Stimulated activated CD8-positive, alpha-beta memory T cell treated with anti-CD3 and anti-CD28 coated beads, Interleukin-2, amount 100 ng/mL, for 1 hour (primary cell): ENCODE measurements at places on chromosomes 4 and X.
A peak's percentile ranks its signal among the peaks of the same experiment; 100 is the strongest.

- no peak for DNase-seq
Observed at GRCh38 chr4:41058426-41058825, 155.9 kb downstream of the APBB2 start.

DNA sequence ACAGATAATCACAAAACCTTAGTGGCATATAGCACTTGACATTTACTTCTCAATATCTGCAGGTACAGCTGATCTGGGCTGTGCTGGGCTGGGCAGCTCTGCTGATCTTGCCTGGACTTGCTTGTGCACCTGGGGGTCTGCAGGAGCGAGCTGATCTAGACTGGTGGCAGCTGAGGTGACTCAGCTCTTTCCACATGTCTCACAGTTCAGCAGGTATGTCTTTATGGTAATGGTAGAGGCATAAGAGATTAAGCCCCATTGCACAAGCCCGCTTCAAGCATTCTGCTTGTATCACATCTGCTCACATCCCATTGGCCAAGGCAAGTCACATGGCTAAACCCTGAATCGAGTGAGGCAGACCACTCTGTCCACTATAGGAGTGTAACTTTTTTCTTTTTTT lies 506.7 kb downstream of the BCOR start:
- no peak for DNase-seq

- no peak for DNase-seq
Observed at GRCh38 chr4:52358366-52358765, 300.7 kb downstream of the USP46 start.

GRCh38 chr4:83996254-83996653 lies 460.3 kb downstream of the GPAT3 start:
- DNase-seq = no peak

DNA sequence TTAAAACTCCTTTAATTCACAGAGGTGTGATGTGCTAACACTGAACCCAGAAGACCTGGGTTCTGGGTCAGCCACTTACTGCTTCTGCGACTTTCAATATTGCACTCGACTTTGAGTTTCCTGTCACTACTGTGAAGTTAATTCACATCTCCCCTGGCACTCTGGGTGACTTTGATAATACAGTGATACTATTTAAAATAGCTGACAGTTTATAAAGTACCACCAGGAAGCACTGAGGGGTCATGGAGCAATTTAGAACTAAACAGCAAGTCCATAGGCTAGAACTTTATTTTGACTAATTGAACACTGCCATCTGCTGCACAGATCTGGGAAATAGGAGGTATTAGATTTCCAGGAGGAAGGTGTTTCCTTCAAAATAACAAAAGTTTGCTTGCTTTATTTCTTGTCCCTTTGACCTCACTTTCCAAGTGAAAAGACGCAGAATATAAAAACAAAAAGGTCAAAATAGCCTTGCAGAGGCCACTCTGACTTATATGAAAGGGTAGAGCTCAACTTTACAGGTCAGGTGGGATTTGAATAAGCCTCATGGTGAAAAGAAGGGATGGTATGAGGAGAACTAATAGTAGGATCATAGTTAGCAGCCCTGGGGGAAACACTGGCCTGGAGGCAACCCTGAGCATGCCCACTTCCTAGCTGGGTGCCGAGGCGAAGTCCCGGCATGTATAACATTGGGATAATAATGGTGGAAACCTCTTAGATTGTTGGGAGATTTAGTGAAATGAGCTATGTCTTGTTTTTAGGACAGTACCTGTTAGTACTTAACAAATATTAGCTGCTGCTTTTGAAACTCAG lies 53.4 kb downstream of the ZNF518B start:
- no peak for DNase-seq

GRCh38 chrX:152136312-152136711 lies 2.1 kb downstream of the MAGEA10 start:
- DNase-seq = no peak

GRCh38 chrX:19798423-19798822 lies 89.0 kb downstream of the SH3KBP1 start:
- DNase-seq = no peak

DNA sequence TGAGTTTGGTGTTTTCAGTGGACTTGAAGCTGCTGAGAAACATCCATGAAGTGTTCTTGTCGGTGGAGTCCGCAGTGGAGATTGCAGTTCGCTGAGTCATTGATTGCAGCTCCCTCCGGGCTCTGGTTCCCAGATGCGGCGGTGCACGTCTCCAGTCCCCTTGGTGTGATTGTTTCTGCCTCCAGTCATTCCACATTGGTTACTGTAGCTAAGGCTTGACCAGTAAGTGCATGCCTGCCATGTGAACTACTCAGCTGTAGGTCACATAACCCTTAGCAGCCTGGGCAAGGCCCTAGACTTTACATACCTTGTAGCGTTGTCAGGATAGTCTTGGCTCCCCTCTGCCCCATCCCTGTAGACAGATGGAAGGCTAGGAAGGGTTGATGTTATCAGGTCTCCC lies 53.8 kb upstream of the CLCN4 start:
- no peak for DNase-seq

- peak; percentile 44 for DNase-seq
Observed at GRCh38 chrX:1581132-1581531, 10.3 kb upstream of the AKAP17A start.

DNA sequence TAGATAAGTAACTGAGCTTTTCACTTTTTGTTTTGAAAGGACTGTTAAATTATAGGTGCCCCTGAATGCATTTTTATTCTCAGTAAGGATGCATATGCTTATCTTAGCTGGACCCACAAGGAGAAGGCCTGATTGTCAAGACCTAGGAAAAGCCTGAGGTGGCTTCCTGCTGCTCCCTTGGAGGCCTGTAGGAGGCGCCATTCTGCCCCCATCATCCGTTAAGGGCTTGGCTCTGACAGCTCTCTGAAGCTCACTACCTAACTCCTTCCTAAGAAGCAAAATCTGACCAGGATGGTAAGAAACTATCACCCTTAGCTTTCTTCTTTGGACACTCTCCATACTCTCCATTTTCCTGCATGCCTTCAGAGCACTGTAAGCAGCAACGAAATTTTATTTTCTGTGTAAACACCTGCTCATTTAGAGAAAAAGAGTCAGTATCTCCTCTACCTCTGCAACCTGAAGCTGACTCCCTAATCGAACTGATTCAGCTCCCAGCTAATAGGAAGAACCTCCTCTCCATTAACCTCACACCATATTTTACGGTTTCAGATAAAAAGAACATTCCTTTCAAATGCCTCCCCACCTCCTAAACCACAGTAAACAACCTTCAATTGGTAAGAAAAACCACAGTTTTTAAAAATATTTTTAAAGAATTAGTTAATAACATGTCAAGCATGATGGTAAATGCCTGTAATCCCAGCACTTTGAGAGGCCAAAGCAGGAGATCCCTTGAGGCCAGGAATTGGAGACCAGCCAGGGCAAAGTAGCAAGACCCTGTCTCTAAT lies 73.4 kb upstream of the EDNRA start:
- no peak for DNase-seq

GRCh38 chr4:101083131-101083530 lies 264.2 kb downstream of the PPP3CA start:
- DNase-seq = no peak

DNA sequence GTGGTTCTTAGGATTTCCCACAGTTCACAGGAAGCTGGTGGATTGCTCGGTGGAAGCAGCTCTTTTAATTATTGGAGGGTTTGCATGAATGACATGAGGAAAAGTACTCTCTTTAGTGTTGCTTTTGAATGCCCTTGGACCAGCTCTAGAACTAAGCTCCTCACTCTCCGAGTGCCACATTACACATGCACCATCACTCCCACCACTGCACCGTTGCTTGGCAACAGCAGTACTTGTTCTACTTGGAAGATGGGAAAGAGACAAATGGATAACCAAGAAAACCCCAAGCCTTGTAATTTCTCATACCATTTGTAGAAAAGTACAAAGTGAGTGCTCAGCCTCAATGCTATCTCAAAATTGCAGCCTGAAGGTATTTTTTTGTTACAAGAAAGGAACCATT lies 620.2 kb upstream of the BOD1L1 start:
- no peak for DNase-seq

DNA sequence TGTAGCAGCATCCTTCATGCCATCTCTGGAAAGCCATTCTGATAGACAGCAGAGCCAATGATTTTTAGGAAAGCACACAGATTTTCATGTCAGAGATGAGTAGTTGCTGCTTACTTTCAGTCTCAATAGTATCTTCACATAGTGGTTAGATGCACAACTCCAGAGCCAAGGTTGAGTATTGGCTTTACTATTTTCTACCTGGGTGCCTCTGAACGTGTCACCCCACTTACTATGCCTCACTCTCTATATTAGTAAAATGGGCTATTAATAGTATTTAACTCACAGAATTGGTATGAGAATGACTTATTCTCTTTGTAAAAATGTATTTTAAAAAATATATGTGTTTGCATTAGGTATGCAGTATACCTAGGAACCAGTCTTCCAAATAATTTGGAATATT lies 108.8 kb upstream of the STIM2 start:
- DNase-seq = no peak

- no peak for DNase-seq
Observed at GRCh38 chr4:38889143-38889542, 21.5 kb downstream of the FAM114A1 start.

GRCh38 chr4:83250687-83251446 lies 33.7 kb downstream of the COQ2 start:
- no peak for DNase-seq

DNA sequence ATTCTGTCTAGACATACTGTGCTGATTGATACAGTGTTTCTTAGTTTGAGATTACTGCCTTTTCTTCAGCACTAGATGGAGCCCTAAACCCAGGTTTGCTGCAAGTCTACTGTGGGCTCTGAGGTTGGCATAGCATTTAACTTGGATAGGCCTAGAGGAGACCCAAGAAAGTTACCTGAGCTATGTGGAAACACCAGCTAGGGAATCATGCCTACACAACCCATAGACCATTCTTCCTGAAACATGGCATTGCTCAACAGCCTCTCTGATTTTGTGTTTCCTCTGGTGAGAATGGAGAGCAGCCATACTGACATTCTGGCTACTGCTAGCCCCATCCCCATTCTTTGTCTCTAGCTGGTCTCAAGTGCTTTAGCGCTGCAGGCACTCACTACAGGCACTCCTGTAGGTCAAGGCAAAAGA lies 287.7 kb upstream of the PCDH18 start:
- no peak for DNase-seq

DNA sequence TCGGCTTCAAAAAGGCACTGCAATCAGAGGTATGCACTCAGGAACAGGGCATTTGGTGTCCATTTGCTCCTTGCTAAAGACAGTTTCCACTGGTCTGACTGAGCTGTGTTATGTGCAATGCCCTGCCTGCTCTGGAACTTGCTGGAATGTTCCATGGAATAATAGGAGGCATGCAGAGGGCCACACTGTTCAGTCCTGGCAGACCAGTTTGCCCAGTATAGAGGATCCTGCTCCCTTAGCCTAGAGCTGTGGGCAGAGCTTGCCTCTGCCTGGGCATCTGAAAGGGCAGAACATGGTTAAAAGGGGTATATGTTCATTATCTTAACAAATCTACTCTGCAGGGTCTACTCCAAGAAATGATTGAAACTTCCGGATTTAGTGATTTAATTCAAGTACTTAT lies 27.8 kb upstream of the CD99L2 start:
- DNase-seq = no peak

- DNase-seq = no peak
Observed at GRCh38 chrX:15158736-15159406, 111.0 kb downstream of the ASB9 start.

DNA sequence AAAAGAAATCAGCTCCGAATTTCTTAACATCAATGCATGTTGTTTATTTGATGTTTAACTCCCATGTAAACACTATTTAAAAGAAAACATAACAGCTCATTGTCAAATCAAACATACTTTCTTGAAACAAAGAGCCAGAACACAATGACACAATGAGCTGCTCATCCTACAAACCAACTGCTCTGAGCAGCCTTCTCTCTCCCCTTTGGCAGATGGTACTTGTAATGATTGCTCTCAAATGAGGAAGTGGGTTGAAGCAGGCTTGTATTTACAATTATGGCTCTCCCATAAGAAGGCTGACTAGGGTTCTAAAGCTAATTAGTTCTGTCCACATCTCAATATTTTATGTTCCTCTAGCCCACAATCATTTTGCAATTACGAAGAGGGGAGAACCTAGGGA lies 637.8 kb upstream of the ADGRL3 start:
- DNase-seq = no peak

DNA sequence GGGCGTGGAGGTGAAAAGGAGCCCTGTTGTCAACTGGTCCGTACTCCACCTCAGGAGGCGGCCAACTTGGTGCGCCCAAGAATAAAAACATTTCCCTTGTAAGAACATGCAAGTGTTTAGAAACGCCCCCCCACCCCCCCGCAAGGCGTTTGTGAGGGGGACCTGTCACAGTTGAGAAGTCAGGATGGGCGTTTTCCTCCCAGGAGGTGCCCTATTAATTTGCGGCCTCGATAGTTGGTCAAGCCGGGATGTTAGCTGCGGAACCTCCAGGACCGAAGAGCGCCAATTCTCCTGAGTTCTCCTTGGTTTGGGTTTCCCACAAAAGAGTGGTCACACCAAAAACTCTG lies 651 bp upstream of the SAP30 start:
- peak; percentile 43 for DNase-seq

- no peak for DNase-seq
Observed at GRCh38 chr4:55485821-55486220, 60.9 kb downstream of the CLOCK start.

GRCh38 chrX:129782706-129783105 lies 3.0 kb downstream of the SASH3 start:
- DNase-seq = no peak

DNA sequence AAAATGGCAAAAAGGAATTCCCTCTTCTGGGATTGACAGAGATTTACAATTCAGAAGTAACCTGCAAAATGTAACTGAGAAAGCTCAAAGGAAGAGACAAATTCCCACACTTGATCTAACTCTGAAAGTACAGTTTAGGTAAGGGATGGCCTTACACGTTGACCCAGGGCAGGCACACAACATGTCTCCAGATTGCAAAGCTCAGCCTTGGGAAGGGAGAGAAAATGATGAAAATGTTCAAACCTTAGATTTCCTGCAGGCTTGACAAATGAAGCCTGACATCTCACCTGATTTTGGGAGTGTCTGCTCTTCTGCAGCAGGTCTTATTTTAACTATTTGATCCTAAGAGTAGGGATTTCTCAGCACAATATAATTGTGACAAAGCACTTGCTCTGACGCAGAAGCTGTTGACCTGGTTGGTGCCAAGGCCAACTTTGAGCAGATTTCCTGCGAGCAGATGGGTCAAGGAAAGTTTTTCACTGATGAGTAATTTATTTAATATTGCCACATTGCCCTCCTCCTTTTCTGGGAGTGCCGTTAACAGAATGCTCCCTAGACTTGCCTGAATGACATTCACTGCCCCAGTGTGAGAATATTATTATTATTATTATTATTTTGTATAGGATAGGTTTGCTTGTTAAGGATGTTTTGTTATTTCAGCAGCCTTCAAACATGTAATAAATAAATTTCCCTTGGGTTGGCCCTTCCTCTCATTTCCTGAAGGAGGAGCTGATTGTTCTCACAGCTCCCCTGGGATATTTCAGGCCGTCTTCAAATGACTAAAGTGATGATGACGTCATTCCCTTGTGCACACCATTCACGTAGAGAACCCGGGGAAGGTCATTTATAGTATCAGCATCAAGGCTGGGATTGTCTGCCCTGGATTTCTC lies 157.1 kb downstream of the VEGFC start:
- DNase-seq = no peak
